ELF-1 (cell line): ENCODE measurements at places on chromosomes 13 and 19.

DNA sequence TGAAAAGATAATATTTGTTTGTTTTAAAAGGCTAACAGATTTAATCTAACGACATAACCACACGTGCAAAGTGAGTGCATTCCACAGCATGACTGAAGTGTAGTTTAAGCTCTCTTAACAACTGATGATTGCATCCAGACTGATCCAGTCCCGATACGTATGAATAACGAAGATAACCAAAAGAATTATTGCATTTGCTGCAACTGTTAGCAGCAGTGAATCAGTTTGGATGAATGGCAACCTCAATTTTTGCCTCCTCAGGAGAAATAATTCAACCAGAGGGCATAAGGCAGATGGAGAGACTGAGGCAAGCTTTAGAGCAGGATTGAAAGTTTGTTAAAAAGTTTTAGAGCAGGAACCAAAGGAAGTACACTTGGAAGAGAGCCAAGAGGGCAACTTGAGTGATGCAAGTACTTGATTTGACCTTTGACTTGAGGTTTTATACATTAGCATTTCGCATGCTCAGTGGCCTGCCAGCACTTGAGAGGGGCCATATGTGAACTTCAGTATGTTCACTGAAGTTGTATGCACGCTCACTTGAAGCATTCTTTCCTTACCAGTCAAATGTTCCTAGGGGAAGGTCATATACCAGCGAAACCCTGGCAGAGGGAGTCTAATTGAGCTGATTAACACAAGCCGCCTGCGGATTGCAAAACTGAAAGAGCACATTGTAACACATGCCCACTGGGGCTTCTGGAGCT lies 835.0 kb upstream of the PCDH20 start:
- no peak for DNase-seq

DNA sequence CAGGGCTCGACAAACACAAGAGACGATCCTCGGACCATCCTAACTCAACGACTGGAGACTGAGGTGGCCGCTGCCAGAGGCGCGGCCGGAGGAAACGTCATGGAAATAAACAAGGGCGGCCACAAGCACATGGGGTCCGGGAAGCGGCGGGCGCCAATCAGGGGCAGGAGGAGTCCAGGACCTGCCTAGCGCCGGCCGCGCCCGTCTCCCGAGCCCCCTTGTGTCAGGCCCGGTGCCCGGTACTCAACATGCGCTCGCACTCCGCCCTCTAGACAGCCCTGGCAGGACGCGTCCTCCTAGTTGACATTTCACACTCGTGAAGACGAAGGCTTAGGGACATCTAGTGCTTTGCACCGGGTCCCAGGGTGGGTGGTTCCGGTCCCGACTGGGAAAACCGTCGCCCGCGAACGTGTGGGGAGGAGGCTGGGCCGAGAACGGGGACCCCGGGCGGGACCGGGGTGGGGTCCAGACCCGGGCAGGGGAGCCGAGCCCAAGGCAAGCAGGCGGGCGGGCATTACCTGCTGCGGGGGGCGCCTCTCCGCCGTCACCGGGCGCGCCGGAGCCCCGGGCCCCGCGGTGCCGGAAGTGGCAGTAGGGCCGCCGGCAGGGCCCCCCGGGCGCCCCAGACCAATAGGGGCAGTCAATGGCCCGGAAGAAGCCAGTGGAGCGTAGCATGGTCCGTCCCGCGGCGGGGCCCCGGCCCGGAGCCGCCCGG lies 442 bp downstream of the REXO1 start:
- DNase-seq, result peak; percentile 66

DNA sequence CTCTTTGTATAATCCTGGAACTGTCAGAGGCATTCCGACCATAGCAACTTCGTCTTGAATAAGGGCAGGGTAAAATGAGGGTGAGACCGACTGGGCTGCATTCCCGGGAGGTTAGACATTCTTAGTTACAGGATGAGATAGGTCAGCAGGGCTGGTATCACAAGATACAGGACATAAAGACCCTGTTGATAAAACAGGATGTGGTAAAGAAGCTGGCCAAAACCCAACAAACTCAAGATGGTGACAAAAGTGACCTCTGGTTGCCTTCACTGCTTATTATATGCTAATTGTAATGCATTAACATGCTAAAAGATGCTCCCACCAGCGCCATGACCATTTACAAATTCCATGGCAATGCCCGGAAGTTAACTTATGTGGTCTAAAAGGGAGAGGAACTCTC lies 27.7 kb upstream of the MBNL2 start:
- peak; percentile 25 for DNase-seq

DNA sequence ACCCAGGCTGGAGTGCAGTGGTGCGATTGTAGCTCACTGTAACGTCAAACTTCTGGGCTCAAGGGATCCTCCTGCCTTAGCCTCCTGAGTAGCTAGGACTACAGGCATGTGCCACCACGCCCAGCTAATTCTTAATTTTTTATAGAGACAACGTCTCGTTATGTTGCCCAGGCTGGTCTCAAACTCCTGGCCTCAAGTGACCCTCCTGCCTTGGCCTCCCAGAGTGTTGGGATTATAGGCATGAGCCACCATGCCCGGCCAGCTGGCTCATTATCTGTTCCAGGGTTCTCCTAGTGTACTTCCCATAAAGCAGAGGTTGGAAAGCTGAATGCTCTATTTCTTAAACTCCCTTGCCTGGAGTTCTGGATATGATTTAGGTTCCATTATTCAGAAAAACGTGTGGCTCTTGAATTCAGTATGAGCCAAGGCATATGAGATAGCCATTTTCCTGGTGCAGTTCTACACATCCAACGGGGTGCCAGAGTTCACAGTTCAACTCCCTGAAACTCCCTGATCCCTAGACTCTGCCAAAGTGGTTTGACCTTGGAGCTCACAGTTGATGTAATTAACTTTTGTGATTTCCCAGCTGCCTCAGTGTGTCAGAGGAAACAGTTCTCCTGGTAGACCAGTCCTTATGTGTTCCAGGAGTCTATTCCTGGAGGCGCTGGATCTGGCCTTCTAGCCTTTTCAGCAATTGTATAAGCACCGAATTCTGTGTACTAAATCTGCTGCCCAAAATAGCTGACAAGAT lies 21.6 kb downstream of the GPR183 start:
- DNase-seq, result no peak

DNA sequence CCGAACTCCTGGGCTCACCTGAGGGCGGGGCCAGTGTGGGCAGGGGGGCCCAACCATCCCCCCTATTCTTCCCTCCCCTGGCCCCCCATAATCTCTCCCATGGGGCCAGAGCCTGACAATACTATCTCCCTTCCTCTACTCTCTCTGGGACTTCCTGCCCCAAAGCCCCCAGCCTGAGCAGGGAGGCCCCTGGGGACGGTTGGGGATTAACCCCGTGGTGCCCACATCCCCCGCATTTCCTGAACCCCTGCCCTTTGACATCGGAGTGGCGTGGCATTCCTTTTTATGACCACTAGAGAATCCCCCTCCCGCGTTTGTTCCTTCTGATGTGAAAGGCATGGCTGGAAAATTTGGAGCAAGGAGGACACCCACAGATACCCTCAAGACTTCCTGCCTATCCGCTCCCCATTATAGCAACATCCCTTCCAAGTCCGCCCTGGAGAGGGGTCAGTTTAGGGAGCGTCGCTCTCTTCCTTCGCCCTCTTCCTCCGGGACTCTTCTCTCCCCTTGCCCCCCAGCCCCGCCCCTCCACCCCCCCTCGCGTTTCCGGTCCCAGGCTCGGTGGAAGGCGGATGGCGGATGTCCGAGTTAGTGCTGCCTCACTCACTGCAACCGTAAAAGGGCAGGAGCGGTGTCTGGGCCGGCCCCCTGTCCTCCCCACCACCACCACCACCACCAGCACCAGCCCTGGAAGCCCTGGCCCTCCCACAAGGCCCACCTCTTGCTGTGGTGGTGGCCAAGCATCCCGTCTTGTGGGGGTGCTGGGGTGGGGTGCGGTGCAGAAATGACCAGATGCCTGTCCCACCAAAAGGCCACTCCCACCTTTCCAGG lies 1.8 kb downstream of the VASP start:
- DNase-seq, result peak; percentile 60

DNA sequence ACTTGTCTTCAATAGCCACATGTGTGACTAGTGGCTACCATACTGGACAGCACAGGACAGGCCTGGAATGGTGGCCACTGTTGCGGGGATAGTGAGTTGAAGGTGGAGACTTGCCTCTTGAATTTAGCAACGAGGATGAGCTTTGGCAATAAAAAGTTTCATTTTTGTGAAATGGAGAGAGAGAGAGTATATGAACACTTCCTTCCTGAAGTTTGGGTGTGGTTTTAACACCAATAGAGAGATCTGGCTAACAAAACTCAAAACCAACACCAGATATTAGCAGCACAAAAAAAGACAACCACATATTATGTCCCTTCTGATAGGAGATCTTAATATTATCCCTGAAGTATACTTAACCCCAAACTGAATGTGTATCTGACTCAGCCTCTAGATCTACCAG lies 6.3 kb upstream of the LRFN3 start:
- no peak for DNase-seq

DNA sequence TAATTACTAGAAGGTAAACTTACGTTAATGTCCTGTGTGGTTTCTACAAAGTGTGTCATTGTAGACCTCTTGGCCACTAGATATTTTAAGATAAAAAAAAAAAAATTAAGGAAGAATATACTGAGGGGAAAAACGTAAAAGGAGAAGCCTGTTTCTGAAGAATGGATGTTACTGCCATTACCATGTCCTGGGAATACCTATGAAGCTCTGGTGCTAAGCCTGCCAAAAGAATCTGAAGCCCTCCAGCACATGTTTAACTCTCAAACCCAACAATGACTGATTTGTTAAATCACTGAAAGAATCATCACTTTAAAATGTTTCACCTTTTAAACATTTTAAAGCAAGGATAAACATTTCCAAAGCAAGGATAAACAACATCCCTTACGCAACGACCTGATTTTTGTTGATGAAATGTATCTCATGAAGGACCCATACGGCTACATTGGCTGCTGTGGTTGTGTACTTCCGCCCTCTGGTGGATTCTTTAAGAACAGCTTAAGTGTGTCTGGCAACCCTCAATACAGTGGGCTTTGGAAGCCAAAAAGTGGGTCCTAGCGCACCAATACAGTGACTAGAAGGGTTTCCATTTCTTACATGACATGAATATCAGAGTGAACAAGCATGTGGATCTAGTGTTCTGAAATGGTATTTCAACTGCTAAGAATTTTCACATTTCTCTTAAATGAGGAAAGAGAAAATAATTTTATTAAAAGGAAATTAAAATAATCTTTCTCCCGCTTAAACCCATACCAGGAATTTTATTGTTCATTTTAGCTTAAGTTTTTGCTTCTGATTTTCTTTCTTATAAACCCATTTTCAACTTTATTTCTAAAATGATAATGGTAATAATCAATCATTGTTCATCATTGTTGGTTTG lies 74.5 kb upstream of the RAP2A start:
- DNase-seq, result peak; percentile 79

- DNase-seq, result no peak
Observed at GRCh38 chr19:12481781-12482508, 2.7 kb downstream of the ZNF709 start.

DNA sequence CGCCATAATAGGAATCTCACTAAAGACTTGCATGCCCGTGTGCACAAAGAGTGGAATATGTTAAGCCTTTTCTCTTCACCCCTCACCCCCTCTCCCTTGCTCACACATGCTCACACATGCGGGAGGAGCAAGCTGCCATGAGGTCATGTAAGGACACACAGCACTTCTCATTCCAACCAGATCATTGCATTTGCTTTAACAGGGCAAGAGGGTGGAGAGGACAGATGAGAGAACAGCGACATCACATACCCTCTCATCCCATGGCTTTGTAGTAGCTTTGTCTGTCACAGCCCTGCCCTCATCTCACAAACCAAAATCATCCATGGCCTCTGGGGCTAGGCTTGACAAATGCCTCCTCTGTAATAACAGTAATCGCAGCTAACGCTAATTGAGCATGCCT lies 145.6 kb upstream of the FRY start:
- peak; percentile 35 for DNase-seq

- DNase-seq, result no peak
Observed at GRCh38 chr13:52743988-52744387, 4.4 kb upstream of the CNMD start.

DNA sequence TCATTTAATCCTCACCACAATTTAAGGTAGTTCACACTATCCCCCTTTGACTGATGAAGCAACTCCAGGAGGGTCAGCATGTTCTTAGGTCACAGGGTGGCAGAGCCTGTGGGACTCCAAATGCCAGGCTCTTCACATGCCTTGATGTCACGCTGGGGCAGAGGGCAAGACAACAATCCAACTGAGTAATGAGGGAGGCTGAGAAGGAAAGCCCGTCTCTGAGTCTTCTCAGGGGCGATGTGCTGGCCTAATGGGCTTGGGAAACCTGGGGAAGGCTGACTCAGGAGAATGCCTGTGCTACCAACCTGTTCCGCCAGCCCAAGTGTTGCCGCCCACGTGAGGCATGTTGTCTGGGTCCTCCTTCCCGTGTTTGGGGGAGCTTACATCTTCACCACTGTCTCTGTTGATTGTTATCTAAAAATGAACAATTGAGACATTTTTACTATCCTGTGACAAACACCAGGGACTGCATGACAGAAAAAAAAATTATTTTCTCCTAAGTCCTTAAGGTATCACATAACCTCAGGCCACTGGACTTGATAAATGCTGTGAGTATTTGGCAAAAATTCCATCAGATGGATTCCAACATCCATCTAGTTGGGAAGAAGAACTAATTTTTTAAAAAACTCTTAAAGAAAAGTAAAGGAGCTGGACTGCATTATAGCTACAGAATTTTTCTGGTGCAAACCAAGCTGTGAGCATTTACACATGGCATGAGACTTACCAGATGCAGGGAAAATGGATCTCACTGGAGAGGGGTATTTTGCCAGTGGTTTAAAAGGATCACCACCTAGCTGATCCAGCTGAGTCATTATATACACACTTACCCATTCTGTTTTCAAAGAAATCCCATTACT lies 157.5 kb downstream of the RGCC start:
- DNase-seq, result peak; percentile 39

DNA sequence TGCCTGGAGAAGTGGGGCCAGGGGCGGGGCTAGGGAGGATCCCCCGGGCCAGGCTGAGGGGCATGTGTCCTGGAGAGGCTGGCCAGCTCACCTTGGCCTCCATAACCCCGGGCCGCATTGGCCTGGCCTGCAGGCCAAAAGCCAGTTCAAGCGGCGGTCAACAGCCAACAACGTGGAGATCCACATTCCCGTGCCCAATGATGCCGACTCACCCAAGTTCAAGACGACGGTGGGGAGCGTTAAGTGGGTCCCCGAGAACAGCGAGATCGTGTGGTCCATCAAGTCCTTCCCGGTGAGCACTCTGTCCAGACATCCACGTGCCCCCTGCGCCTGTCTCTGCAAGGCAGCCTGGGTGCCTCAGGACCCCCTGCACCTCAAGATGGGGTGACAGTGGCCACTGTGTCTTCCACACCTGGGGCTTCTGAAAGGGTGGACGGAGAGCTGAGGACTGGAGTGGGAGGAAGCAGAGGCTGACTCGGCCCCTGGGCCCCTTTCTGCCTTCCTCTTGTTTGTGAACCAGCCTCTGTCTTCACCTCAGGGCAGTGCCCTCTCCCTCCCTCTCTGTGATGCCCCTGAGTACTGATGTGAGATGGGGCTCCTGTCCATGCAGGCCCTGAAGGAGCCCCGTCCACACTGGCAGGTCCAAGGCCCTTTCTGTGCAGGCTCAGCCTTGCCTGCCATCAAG lies 31.1 kb downstream of the AP1M1 start:
- DNase-seq, result no peak

- peak; percentile 25 for DNase-seq
Observed at GRCh38 chr13:108961542-108962125, 332.2 kb downstream of the MYO16 start.
